NCI-H1048 (cell line): ENCODE measurements at places on chromosomes 12 and 14.

- DNase-seq: no peak
Measured at GRCh38 chr14:55847766-55848165, 267.8 kb downstream of the KTN1 start.

GRCh38 chr12:45216230-45216982 lies 511 bp downstream of the ANO6 start:
- DNase-seq: no peak

- DNase-seq: no peak
Measured at GRCh38 chr14:52189325-52189724, 78.2 kb upstream of the PTGDR start.

GRCh38 chr12:58081488-58081887 lies 140.1 kb downstream of the ATP23 start:
- no peak for DNase-seq

DNA sequence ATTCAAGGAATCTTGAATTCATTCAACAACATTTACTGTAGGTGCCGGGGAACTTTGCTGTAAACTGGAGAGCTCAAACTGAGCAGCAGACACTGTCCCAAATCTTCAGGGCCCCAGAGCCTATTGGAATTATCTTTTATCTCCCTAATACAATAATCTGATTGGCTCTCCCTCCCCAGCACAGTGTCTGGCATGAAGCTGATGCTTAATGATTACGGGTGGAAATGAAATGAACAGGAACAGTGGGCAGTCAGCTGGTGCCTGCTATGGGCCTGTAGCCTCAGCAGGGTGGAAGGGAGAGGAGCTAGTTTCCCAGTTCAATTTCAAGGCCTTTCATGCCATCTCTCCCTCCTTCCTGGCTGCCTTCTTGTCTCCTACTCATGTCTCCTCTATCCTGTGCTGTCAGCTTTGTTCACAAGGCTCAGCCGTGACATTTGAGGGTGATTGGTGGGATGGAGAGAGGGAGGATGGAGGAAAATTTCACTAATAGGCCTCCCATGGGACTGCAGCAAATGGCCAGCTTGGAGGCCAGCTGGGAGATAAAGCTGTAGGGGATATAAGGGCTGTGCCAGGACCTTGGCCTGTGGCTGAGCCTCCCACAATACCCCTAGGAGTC lies 4.3 kb upstream of the RAPGEF3 start:
- no peak for DNase-seq

GRCh38 chr14:64880221-64881121 lies 764 bp upstream of the SPTB start:
- DNase-seq: peak; percentile 28

DNA sequence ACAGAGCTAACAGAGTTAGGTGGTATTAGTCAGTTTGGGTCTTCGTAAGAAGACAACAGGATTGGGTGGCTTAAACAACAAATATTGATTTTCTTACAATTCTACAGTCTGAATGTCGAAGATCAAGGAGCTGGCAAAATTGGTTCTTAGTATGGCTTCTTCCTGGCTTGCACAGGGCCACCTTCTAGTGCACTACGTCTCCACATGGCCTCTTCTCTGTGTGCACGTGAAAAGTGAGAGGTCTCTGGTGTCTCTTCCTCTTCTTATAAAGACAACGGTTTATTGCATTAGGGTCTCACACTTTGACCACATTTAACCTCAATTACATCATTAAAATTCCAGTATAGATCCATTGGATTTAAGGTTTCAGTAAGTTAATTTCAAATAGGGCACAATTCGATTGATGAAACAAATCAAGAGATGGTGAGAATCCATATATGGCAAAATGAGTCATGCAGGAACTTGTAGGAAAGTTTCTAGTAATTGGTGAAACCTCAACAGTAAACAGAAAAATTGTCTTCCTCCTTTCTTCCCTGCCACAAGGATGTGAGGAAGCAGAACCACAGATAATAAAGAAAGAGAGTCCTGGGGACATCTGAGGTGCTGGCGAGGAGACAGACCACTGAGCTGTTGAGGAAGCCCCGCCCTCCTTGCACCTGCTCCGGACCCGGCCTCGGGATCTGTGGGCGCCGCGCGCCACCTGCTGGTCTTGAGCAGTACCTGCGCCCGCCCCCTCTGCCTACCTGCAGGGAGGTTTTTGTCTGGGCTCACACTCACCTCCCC lies 846.7 kb downstream of the TMEM121 start:
- peak; percentile 6 for DNase-seq

- no peak for DNase-seq
Measured at GRCh38 chr14:51823706-51824105, 36.7 kb upstream of the GNG2 start.
